Cardiac fibroblast (primary cell): ENCODE measurements at places on chromosomes 5 and 9.

DNA sequence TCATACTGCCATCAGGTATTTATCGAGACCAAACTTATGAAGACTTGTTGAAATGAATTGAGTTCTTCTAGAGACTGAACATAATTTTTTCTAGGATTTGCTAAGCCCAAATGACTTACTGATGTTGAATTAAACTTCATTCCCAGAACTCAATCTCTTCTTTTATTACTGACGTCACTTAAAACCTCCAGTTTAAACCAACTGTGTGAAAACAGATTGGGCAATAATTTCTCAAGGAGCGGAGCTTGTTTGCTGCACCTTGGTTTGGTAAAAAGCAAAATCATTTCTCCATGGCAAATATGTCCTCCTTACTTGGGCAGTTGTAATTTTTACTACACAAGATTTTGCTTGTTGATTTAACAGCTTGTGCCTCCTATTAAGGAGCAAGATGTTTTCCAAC lies 37.4 kb downstream of the CFAP90 start:
- DNase-seq = no peak

- DNase-seq = no peak
Measured at GRCh38 chr9:127878652-127879390, 1.3 kb upstream of the AK1 start.

DNA sequence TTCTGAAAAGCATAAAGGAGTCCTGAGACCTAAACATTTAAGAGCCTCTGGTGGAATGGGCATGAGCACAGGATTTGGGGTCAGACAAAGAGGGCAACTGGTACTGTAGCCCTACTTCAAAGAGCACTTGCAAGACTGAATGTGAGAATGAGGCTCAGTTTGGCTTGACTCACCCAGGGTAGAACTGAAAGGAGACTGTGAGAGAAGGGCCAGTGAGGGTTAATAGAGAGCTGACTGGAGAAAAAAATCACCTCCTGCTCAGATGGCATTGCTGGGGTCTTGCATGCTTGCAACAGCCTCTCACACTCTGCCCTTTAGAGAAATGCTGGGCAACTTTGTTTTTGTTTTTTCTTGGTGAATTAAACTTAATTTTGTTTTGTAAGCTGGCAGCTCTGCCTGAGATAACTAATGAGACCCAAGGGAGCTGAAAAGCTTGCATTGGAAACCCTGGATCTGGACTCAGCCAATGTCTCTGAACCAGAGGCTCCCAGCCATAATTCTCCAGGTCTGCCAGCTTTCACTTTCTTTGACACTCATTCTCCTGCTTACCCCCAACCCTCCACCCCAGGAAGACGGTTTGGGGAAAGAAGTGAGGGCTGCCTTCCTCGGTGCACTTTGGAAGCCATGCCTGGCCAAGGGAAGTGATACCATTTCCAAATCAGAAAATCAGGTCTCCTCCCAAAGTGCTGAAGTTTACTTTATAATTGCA lies 161.1 kb upstream of the PANK3 start:
- peak; percentile 10 for DNase-seq

- DNase-seq = no peak
Measured at GRCh38 chr5:110251366-110251765, 475.1 kb downstream of the TMEM232 start.

GRCh38 chr9:130987738-130988399 lies 21.1 kb upstream of the LAMC3 start:
- no peak for DNase-seq

GRCh38 chr9:83701769-83702168 lies 6.0 kb downstream of the UBQLN1 start:
- peak; percentile 52 for DNase-seq

DNA sequence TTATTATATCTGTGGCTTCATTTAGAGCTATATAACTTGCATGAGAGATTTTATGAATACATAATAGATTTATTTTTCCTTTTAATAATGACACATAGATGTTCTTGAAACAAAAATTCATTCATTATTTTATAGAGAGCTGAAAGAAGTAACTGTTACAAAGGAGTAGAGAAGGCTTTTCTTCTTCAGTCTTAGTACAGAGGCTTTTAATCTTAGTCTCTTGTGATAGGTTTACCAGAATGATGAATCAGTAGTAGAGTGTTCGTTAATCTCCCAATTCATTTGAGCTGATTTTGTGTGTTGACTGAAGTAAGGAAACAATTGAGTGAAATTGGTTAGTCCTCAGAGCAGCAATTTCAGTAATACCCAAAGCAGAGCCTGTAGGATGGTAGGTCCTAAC lies 1284.1 kb upstream of the ACO1 start:
- no peak for DNase-seq

DNA sequence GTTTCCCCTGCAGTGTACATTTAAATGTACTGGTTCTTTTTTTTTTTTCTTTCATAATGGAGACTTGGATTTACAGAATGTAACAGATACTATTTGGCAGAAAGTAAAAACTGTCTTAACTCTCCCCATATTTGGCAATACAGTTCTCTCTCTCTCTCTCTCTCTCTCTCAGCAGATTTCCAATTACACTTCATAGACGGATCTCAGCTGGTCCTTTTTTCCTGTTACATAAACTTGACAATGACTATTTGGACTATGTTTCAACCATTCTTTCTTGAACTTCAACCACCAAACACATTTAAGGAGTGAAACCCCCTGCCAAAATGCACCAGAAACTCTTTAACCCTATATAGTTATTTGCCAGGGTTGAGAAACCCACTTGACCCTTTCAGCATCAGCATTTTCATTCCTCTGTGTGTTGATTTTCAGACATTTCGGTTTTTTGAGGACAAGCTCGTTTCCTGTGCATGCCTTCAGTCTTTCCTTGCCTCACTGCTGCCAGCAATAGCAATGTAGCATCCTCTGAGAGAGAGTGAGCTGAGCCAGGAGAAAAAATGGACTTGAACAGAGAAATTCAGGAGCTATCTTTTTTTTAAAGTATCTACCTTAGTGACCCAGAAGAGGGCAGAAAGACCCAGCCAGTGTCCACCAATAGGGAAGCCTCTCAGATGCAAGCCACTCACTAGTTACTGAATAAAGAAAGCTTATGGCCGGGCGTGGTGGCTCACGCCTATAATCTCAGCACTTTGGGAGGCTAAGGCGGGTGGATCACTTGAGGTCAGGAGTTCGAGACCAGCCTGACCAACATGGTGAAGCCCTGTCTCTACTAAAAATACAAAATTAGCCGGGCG lies 26.0 kb upstream of the GNA14 start:
- DNase-seq = peak; percentile 81
